ENCODE measurements at places on chromosomes 1 and 21.
A peak's percentile ranks its signal among the peaks of the same experiment; 100 is the strongest.

DNA sequence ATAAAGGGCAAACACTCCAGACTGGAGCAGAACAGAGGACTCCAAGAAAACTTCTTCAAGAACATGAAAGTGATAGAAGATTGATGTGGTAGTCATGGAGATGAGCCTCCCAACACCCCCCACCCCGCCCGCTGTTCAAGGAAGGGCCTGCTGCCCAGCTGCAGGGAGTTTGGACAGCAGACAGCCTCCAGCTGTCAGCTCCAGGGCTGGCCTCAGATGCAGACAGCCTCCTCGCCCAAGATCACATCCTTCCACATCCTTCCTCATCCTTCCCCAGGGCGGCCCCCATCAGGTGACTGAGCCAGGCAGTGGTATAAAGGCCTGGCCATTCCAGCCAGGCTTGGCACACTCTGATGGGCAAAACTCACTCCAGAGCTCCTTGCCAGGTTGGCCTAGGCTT, 24.6 kb downstream of the HMGN2 start:
- no peak for DNase-seq

GRCh38 chr1:234886081-234886984, 242.3 kb downstream of the TOMM20 start:
- peak; percentile 53 for DNase-seq

- peak; percentile 81 for DNase-seq
Measured at GRCh38 chr1:66253330-66253921, 280.5 kb upstream of the SGIP1 start.

GRCh38 chr1:108053270-108054013, 88.5 kb upstream of the VAV3 start:
- no peak for DNase-seq

- no peak for DNase-seq
Measured at GRCh38 chr1:42981255-42981805, 22.7 kb upstream of the SLC2A1 start.

DNA sequence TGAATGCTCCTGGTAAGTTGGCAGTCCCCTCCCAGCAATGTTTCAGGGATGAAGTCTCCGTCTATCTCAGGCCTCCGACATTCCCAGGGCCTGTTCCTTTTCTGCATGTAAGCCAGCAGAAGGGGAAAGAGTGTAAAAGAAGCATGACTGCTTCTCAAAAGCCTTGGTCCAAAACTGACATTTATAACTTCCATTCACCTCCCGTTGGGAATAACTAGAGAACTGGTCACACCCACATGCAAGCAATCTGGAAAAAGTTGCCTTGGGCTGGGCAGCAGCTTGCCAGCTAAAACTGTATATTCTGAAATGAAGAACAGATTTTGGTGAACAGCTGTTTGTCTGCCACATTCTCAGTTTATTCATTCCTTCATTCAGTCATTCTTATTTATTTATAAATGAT, 24.2 kb upstream of the NPL start:
- DNase-seq: no peak

DNA sequence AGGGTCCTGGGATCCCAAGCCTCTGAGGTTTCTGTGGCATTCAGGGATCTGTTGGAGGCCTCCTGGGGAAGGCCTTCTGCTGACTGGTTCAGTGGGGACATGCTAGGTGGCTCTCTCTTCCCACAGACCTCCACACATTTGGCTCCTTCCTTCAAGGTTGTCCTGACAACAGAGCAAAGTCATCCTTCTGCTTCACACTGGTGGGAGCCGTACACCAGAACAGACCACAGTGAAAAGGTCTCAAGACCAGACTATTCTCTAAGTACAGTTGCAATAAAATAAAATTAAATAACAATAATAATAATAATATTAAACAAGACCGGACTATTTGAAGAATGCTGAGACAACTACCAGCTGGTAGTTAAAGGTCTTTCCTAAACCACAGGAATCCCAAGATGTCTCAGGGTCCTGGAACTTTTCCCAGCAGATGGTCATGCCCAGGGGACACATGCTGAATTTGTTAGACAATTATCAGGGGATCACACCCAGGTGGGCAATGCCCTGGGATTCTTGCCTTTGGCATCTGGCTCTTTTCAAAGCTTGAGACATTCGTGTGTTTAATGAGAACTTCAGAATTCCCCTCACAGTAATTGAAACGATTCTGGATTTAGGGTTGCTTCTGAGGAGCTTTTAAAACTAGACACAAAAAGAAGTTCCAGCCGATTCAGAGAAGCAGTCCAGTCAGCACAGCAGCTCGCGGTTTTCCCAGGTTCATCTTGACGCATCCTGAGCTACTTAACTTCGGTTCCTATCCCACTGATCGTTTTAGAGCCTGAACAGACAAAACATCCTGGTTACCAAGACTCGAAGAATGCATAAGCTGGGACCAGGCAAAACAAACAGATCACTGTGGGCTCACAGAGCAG, 22.9 kb downstream of the HTR1D start:
- DNase-seq: peak; percentile 91

- DNase-seq: no peak
Measured at GRCh38 chr1:44503625-44504024, 98.6 kb downstream of the RNF220 start.

DNA sequence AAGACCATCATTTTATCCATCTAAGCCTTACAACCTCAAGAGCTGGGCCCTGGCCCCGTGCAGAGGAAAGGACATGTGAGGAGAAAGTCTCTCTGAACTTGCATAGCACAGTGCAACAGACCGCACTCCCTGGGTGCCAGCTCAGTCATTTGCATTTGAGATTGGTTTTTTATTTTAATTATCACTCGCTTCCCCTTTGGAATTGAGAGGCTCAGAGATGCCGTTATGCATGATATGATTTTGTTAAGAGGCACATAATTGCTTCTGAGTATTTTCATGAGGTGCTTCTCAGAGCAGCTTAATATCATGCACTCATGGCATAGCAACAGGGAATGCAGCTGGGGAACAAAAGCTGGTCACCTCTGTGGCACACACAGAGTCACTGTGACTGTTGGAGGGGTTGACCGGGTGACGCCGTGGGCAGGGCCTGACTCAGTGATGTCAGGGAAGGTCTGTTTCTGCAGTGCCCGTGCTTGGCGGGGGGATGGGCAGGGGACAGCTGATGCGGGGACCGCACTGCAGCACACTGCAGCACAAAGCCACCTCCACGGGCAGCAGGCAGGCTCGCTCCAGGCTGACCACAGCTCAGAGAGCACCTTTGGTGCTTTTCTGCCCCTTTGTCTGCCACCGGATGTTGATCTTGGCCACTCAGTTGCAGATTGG, 43.2 kb upstream of the VAMP3 start:
- no peak for DNase-seq

GRCh38 chr1:84991097-84991920, 5.6 kb downstream of the MCOLN2 start:
- no peak for DNase-seq

- DNase-seq: no peak
Measured at GRCh38 chr1:223374064-223374610, 10.2 kb upstream of the SUSD4 start.

GRCh38 chr1:175034775-175035174, 11.6 kb upstream of the MRPS14 start:
- DNase-seq: no peak

- no peak for DNase-seq
Measured at GRCh38 chr1:86430376-86430775, 6.4 kb downstream of the CLCA2 start.

DNA sequence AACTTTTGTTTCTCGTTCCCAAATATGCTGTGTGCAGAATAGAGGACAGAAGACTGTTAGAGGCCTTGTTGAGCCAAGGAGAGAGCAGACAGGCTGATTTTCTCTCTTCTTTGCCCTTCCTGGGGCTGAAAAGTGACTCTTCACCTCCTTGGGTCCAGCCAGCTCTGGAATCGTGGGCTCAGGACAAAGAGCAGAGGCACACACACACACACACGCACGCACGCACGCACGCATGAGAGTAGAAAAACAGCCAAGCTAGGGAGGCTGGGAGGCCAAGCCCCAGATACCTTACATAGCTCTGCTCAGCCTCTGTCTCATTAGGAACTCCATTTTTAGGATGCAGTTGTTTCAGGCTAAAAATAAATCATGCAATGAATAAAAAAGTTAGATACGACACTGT, at the start of gene CASQ2:
CASQ2 (minus strand) TSS at position 166 of the 400 bp plus-strand sequence. CDS start 173 bp downstream, outside the sequence.
- no peak for DNase-seq

- DNase-seq: peak; percentile 92
Measured at GRCh38 chr1:172398970-172399755, 21.3 kb upstream of the C1orf105 start.
